Central memory CD8-positive, alpha-beta T cell (primary cell): ENCODE measurements at places on chromosomes 5 and 9.

DNA sequence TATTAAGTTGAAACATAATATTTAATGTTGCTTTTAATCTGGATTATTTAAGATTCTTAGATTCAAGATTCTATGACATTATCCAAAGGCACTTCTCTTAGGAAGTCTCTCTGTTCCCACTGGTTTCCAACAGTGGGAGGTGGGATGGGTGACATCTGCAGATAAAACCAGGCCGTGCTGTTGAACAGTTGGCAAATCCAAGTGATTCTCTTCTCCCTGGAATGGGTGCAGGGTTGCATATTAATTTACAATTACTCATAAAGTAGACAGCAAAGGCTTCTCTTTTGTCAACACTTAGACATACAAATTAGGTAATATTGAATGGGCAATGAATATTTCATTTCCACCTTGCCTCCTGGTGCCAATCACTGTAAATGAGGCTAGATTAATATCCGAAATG, 233.7 kb upstream of the IL12B start:
- H3K4me1 ChIP-seq: no peaks in the 10 kb centered on the region
- H3K27ac ChIP-seq: no peak overlapping the region
- H3K36me3 ChIP-seq: no peaks in the 10 kb centered on the region
- peaks cover 31% of the 10 kb centered on the region for H3K27me3 ChIP-seq
- no peak for DNase-seq

DNA sequence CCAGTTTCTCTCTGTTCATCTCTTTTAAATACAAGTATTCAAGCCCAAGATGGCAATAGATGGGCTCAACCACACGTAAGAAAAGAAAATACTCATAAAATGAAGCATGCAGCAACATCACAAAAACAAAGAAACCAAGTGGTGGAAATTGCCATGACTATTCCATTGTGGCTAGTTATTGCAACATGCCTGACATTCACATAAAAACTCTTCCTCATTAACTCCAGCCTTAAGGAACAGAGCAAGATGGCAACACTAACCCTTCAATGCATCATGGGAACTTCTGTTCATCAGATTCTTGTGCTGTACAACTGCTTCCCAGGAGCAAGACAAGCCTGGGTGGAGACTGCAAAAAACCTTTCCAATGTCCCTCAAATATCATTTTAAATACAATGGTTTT, 1.4 kb upstream of the GLIS3 start:
- peaks cover 2% of the 10 kb centered on the region for H3K36me3 ChIP-seq
- H3K27me3 ChIP-seq: peaks cover 91% of the 10 kb centered on the region

- H3K4me1 ChIP-seq: no peaks in the 10 kb centered on the region
- H3K27ac ChIP-seq: no peak overlapping the region
- H3K4me3 ChIP-seq: no peak overlapping the region
Observed at GRCh38 chr5:159640446-159640845, 275.8 kb upstream of the ADRA1B start.

DNA sequence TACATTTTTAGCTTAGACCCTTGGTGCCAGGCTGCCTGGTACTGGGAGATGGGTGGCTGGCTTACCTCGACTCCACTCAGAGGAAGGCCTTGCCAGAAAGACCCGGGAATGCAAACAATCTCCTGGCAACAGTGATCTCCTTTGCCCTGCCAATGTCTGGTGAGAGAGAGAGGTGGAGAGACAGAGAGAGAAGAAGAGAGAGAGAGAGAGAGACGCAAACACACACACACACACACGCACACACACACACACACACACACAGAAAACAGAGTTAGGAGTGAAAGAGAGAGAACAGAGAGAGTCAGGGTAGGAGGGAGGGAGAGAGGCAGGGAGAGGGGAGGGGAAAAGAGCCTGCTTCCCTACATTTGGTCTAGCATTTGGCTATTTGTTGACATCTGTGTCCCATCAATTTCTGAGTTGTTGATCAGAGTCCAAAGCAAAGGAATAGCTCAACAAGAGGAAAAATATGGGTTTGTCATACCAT, 181.6 kb upstream of the MAP1B start:
- no peaks in the 10 kb centered on the region for H3K4me1 ChIP-seq
- H3K27me3 ChIP-seq: peaks cover 35% of the 10 kb centered on the region
- H3K36me3 ChIP-seq: no peaks in the 10 kb centered on the region
- no peak for DNase-seq
- no peak overlapping the region for H3K27ac ChIP-seq
